ENCODE measurements at places on chromosomes 4 and X. TPM values are rescaled to one million over a fixed set of nuclear protein-coding genes. Genes with fewer than 3 reads are reported as not detected.

GRCh38 chr4:47073647-47074046 is 42.3 kb downstream of the GABRB1 start:
- peaks cover 7% of the 10 kb centered on the region for H3K27me3 ChIP-seq
- no peak for DNase-seq
- no peaks in the 10 kb centered on the region for H3K36me3 ChIP-seq
- H3K27ac ChIP-seq = no peak overlapping the region

DNA sequence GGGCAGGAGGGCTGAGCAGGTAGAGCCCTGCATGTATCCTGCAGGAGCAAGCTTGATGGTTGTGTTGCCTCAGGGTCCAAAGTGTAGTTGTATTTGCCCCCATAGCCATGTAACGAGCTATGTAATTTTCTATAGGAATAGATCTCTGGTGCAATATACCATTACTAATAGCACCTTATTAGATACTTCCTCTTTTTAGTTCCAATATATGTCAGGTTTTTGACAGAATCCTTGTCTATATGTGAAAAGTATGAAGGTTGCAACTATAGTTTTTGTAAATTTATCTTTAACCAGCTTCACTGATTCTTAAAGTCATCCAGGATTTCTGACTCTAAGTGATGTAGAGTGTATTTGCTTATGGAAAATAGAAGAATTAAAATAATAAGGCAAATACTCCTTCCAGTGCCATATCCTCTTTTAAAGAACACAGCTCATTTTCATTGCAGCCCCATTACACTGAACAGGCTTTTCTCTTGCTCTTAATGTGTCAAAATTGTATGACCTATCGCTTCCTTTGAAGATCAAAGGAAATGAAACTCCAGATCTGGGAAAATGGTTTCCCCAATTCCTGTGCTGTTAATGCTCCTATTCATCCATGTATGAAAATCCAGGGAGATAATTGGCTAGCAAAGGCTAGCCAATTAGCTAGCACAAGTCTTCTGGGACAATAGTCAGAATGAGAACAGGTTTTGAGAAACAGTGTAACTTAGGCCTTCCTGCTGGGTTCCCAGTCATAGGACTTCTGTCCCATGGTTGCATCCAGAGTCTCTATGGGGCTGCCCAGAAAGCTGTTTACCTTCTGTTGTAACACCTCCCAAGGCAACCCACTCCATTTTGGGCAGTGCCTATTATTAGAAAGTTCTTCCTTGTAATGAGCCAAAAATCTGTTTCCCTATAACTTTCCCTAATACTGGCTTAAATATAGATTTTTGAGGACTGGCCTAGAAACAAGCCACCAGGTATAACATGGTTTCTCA is 90.6 kb downstream of the TSPAN7 start:
- no peaks in the 10 kb centered on the region for H3K36me3 ChIP-seq
- H3K4me1 ChIP-seq = no peaks in the 10 kb centered on the region
- H3K4me3 ChIP-seq = no peak overlapping the region
- no peak overlapping the region for H3K27ac ChIP-seq

DNA sequence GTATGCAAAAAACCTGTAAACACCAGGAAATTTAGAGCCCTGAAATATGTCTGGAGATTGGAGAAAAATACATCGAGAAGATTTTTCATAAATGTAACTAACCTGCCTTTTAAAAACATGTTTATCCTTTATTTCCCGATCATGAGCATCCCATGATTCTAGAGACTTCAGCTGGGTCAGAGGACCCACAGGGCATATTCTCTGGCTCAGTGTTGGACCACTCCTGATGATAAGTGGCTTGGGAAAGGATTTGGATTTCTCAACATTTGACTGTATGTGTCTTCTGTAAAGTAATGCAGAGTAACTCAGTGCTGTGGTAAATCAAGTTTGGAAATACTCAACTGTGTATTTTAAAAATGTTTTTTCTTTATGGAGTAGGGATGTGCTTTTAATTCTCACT is 40.0 kb upstream of the ANK2 start:
- H3K4me1 ChIP-seq = no peaks in the 10 kb centered on the region
- no peak overlapping the region for H3K4me3 ChIP-seq
- no peak overlapping the region for H3K27ac ChIP-seq
- no peaks in the 10 kb centered on the region for H3K36me3 ChIP-seq
- DNase-seq = no peak
- no peaks in the 10 kb centered on the region for H3K27me3 ChIP-seq

- peaks cover 4% of the 10 kb centered on the region for H3K36me3 ChIP-seq
- peaks cover 17% of the 10 kb centered on the region for H3K4me1 ChIP-seq
- H3K27me3 ChIP-seq = peaks cover 12% of the 10 kb centered on the region
- DNase-seq = peak; percentile 25
- H3K27ac ChIP-seq = peak overlapping the region; percentile 50
These were observed 174.5 kb downstream of the SMIM20 start for GRCh38 chr4:26088433-26088928.

GRCh38 chr4:6449746-6450369 is 22.6 kb downstream of the PPP2R2C start:
- H3K4me1 ChIP-seq = no peaks in the 10 kb centered on the region
- H3K27ac ChIP-seq = no peak overlapping the region
- no peak overlapping the region for H3K4me3 ChIP-seq
- DNase-seq = no peak
- H3K36me3 ChIP-seq = no peaks in the 10 kb centered on the region

- H3K27me3 ChIP-seq = no peaks in the 10 kb centered on the region
- H3K27ac ChIP-seq = no peak overlapping the region
- no peaks in the 10 kb centered on the region for H3K36me3 ChIP-seq
- H3K4me3 ChIP-seq = no peak overlapping the region
- no peaks in the 10 kb centered on the region for H3K4me1 ChIP-seq
These were observed 134.8 kb upstream of the NWD2 start for GRCh38 chr4:37109756-37110155.

- H3K36me3 ChIP-seq = no peaks in the 10 kb centered on the region
- DNase-seq = no peak
- H3K27me3 ChIP-seq = no peaks in the 10 kb centered on the region
- no peak overlapping the region for H3K4me3 ChIP-seq
These were observed 38.5 kb downstream of the CHRNA9 start for GRCh38 chr4:40373636-40374035.

- no peaks in the 10 kb centered on the region for H3K27me3 ChIP-seq
- H3K27ac ChIP-seq = peak overlapping the region; percentile 18
- peaks cover 21% of the 10 kb centered on the region for H3K4me1 ChIP-seq
- H3K4me3 ChIP-seq = no peak overlapping the region
- DNase-seq = no peak
These were observed 67.6 kb downstream of the CLDN34 start for GRCh38 chrX:10034740-10035260.

DNA sequence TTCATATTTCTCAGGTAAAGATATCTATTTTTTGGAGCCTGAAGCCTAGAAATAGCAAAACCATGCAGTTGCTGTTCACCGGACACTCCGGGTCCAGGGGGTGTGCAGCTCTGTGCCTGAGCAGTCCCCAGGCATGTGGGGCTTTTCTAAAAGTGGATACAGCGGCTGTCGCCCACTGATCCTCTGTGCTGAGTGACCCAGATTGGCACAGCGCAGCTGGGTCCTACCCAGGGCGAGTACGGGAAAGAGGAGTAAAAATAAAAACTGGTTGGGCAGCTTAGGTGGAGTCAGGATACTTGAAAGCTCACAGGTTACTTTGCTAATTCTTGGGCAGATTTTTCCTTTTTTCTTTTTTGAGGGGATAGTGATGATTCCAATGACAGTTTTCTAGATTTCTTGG is 118.8 kb downstream of the UCHL1 start:
- H3K36me3 ChIP-seq = no peaks in the 10 kb centered on the region
- no peak overlapping the region for H3K4me3 ChIP-seq
- H3K4me1 ChIP-seq = no peaks in the 10 kb centered on the region
- H3K27ac ChIP-seq = no peak overlapping the region
- H3K27me3 ChIP-seq = peaks cover 6% of the 10 kb centered on the region
- no peak for DNase-seq

DNA sequence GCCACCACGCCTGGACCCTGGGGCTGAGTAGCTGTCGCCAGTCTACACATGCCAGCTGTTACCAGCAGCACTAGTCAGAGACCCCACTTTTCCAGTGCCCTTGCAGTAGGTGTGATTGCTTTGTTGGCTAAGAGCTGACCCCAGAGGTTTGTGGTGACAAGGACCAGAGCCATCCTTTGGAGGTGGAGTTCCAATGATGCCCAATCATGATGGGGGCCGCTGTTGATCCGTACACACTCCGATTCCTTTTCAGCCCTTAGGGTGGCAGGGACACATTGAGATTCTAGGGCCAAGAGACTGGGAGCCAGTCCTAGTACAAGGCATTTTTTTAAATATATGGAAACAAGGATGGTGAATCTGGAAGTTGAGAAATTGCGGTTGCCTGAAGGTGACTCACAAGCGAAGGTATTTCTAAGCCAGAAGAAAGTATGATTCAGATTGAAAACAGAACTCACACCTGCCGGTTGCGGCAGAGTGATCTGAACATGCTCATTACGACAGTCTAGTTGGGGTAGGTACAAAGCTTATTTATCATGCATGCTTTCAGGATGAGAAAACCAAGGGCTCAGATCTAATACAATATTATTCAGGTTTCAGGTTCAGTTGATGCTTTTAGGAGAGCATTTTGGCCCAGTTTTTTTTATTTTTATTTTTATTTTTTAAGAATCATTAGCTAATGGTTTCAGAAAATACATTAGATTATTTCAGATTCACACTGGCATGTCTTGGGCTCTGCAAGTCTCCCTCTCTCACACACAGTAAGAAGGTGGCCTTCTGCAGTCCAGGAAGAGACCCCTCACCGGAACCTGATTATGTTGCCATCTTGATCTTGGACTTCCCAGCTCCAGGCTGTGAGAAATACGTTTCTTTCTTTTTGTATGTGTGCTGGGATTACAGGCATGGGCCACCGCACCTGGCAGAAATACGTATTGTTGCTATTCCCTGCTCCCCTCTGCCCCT is 43.4 kb downstream of the SHROOM2 start:
- H3K27me3 ChIP-seq = peaks cover 15% of the 10 kb centered on the region
- H3K27ac ChIP-seq = no peak overlapping the region
- DNase-seq = no peak
- no peaks in the 10 kb centered on the region for H3K4me1 ChIP-seq
- no peaks in the 10 kb centered on the region for H3K36me3 ChIP-seq

- H3K4me1 ChIP-seq = no peaks in the 10 kb centered on the region
- H3K27me3 ChIP-seq = peaks cover 19% of the 10 kb centered on the region
- H3K4me3 ChIP-seq = no peak overlapping the region
- no peaks in the 10 kb centered on the region for H3K36me3 ChIP-seq
These were observed 6.2 kb downstream of the NR0B1 start for GRCh38 chrX:30302956-30303355.

DNA sequence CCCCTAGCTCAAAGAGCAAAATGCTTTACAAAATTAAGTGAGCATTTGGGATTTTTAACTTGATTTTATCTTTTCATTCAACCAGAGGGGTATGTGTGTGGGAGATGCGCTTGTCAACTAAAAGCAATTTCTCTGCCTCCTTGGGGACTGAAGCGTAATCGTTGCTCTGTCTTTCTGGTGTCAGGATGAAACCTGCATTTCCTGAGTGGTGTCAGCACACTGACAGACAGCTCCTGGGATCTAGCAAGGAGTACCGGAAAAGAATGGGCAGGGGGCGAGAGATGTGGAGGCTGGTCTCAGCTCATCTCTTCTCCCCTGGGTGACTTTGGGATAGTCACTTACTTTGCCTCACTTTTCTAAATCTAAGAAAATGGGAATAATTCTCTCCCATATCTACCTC is 5.1 kb upstream of the ARHGAP36 start:
- no peaks in the 10 kb centered on the region for H3K36me3 ChIP-seq
- no peak for DNase-seq
- no peak overlapping the region for H3K4me3 ChIP-seq
- no peaks in the 10 kb centered on the region for H3K4me1 ChIP-seq
- H3K27ac ChIP-seq = no peak overlapping the region

GRCh38 chr4:99983289-99983943 is 33.3 kb upstream of the H2AZ1 start:
- H3K4me1 ChIP-seq = no peaks in the 10 kb centered on the region
- no peak overlapping the region for H3K27ac ChIP-seq
- H3K4me3 ChIP-seq = no peak overlapping the region
- peaks cover 5% of the 10 kb centered on the region for H3K36me3 ChIP-seq
- peaks cover 25% of the 10 kb centered on the region for H3K27me3 ChIP-seq

DNA sequence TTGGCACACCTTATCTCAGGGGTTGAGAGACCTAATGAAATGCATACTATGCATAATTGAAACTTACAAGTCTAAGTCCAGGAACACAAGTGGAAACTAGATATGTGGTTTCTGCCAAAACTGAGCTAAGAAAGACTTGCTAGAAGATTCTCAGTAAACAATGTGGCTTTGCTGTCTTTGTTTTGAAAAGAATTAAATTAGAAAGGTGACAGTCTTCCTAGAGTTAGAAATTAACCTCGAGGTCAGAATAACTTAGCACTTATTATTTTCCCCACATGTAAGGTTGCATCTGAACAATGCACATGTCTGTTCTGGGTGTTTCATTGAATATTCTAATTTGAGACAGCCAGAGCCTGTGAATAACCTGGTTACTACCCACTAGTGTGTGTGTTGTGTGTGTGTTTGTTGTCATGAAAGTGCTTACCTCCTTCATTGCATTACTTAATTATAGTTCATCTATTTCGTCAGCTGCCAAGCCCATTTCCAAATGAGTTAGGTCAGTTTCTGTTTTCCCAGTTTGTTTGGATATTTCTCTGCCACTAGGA is 1.5 kb downstream of the EREG start:
- no peak overlapping the region for H3K27ac ChIP-seq
- DNase-seq = no peak
- H3K4me1 ChIP-seq = peaks cover 19% of the 10 kb centered on the region
- no peaks in the 10 kb centered on the region for H3K36me3 ChIP-seq
- H3K4me3 ChIP-seq = no peak overlapping the region

DNA sequence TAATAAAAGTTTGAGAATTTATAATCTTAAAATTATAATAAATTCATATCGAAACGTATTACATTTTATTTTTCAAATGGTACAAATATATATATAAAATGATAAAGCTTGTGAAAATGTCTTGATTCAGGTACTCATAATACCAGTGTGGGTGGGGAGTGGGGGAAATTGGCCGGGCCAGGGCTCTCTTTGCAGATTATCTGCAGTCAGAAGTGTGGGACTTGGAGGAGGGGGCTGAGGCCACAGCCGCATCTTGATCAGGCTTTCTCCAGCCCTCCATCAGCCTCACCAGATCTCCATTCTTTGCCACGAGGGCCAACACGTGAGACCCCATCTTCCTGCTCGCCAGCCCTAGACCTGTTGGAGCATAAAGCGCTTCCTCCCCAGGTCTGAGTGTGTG is 86.7 kb downstream of the STIM2 start:
- DNase-seq = no peak
- no peaks in the 10 kb centered on the region for H3K27me3 ChIP-seq
- peaks cover 16% of the 10 kb centered on the region for H3K36me3 ChIP-seq
- no peak overlapping the region for H3K27ac ChIP-seq

GRCh38 chr4:16532240-16532970 is 306.1 kb upstream of the TAPT1 start:
- H3K4me3 ChIP-seq = no peak overlapping the region
- H3K4me1 ChIP-seq = no peaks in the 10 kb centered on the region
- no peaks in the 10 kb centered on the region for H3K36me3 ChIP-seq
- H3K27ac ChIP-seq = no peak overlapping the region
- DNase-seq = no peak
- H3K27me3 ChIP-seq = no peaks in the 10 kb centered on the region

GRCh38 chr4:73668782-73669201 is 48.6 kb upstream of the RASSF6 start:
- H3K4me3 ChIP-seq = no peak overlapping the region
- no peak overlapping the region for H3K27ac ChIP-seq
- no peaks in the 10 kb centered on the region for H3K4me1 ChIP-seq

- no peak overlapping the region for H3K27ac ChIP-seq
- no peak overlapping the region for H3K4me3 ChIP-seq
- H3K27me3 ChIP-seq = peaks cover 5% of the 10 kb centered on the region
- no peak for DNase-seq
- no peaks in the 10 kb centered on the region for H3K36me3 ChIP-seq
- H3K4me1 ChIP-seq = peaks cover 16% of the 10 kb centered on the region
These were observed 4.2 kb upstream of the EFNB1 start for GRCh38 chrX:68824565-68825125.

PAGE1 gene
- not detected for polyA plus RNA-seq

MAGEA2B gene
- polyA plus RNA-seq = not detected

MID2 gene
- polyA plus RNA-seq = 1.5 TPM

TSPAN7 gene
- not detected for polyA plus RNA-seq

Measured in naive B cell (primary cell).